ENCODE measurements at places on chromosomes 7 and 10.

GRCh38 chr7:159212226-159212625 lies 67.6 kb upstream of the VIPR2 start:
- DNase-seq: no peak

- DNase-seq: no peak
These were observed 1205.2 kb upstream of the AUTS2 start for GRCh38 chr7:68393051-68393450.

- no peak for DNase-seq
These were observed 184.0 kb upstream of the ADO start for GRCh38 chr10:62620491-62620890.

DNA sequence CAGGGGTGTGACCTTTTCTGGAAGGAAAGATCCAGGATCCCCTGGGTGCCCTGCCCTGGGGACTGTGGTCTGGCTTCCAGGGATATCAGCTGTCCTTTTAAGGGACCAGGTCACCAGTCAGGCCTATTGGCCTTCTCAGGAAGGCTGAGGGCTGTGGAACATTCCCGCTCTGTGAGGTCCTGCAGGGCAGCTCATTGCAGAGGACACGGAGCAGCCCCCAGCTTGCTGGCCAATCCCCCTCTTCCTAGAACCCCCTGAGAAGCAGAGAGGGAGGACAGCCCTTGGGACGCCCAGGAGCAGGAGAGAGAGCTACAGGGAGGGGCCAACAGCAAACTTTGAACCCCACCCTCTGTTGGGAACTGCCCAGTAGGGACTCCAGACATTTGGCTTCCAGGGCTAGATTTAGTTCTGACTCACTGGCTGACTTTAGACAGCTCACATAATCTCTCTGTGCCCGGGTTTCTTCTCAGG lies 67.9 kb upstream of the COL13A1 start:
- DNase-seq: peak; percentile 88

GRCh38 chr7:137597856-137598255 lies 248.9 kb downstream of the DGKI start:
- no peak for DNase-seq

GRCh38 chr10:97732052-97732359 lies 4.9 kb upstream of the ZFYVE27 start:
- DNase-seq: no peak

DNA sequence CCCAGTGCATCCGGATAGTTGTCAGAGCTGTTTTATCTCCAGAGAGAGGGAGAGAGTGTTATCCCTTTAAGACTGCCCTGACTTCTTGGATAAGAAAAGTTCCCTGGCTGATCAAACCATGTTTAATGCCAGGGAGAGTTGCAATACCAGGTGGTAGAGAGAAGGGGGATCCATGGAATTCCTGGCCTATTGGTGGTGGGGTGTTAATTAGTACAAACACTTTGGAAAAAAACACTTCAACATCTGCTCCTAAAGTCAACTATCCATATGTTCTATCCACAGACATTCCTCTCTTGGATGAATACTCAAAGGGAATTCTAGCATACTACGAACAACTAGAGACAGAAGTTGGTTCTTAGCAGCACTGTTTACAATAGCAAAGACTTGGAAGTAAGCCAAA lies 307.2 kb downstream of the TCERG1L start:
- no peak for DNase-seq

DNA sequence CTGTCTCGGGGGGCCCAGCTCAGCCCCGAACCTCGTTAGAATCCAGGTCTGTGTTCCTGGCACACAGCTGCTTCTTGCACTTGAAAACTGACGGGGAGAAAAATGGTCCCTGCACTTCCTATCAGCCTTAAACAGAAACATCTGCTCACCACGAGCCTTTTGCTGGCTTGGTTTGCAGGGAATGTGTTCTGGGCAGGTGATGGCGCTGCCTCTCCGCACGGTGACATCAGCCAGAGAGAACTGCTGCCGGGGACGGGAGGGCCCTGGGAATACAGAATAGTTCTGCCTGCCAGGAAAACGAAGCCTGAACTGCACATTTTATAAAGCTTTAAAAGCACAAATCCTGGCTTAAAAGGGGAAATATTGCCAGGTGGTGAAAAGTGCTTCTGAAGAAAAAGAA lies 622.5 kb downstream of the TYW1 start:
- no peak for DNase-seq

DNA sequence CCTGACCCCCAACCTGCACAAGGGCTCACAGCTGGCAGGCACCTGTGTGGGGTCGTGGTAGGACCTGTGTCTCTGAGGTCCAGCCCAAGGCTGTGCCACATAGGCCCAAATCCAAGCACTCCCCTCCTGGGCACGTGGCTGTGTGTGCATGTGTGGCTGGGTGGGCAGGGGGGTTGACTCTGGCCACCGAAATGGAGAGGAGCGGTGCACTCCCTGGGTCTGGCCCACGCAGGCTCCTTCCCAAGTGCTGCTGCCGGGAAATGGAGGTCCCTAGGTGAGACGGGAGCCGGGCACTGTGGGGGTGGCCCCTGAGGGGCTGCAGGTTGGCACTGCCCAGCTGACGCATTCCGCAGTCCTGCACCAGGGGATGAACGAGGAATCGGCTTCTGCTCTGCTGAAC lies 528.1 kb downstream of the DNAJB6 start:
- no peak for DNase-seq

DNA sequence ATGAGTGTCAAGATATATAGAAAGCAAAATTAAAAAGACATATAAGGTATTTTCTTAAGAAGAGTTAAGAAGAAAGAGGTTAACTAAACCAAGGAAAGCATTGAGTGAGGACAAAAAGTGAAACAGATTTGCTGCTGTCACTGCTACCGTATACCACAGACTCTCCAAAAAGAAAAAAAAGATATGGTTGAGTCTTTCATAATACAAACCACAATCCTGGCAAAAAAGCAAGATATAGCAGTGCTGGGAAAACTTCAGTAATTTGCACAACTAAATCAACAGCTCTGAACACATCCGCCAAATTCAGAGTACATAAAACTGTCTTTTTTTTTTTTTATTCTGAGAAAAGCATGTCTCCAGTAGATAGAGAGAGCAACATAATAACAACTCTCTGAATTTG lies 114.7 kb downstream of the ETV1 start:
- peak; percentile 81 for DNase-seq

DNA sequence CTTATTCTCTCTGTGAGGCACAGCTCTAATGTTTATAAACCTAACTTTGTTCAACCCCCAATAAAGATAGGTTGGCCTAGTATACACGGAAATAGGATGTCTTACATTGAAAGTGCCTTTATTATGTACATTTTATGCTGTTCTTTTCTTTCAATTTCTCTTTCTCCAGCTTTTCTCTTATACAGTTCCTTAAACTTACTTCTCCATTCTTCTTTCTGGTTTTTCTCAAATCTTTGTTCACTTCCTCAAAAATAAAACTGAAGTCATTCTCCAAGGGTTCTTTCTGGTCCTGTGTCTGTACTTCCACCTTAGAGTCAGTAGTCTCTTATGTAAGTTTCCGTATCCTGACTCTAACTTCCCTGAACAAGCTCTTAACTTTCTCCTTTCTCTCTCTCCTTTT lies 29.2 kb upstream of the NAMPT start:
- no peak for DNase-seq

DNA sequence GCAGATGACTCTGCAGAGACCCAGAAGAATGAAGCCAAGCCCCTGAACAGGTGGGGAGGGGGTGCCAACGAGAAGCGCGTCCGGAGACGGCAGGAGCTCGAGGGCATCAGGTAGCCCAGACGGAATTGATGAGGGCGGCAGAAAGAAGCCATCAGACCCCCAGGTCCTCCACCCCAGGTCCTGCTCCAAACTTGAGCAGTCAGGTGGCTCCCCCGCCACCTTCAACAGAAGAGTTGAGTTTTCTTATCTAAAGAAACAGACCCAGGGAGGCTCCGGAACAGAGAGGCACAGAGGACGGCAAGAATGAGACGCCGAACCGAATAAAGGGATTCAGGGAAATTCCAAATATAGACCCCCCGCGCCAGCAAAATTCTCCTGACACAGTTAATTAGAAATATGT lies 22.2 kb downstream of the RGS10 start:
- DNase-seq: no peak

DNA sequence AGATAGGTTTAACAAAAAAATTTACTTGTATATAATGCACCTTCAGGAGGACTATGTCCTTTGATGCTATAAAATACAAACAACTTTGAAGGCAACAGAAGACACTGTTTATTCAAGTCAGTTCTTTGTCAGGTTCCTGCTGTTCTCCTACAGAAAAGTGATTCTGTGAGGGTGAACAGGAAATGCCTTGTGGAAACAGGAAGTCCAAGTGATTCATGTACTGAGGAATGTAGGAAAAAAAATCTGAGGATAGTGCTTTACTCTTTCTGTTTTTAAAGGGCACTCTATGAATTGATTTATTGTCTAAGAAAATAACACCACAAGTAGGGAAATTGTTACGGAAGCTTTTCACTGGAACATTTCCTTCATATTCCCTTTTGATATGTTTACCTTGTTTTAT lies 171.9 kb downstream of the HDAC9 start:
- peak; percentile 78 for DNase-seq

- DNase-seq: no peak
These were observed 2.4 kb upstream of the EBF3 start for GRCh38 chr10:129966370-129966888.

DNA sequence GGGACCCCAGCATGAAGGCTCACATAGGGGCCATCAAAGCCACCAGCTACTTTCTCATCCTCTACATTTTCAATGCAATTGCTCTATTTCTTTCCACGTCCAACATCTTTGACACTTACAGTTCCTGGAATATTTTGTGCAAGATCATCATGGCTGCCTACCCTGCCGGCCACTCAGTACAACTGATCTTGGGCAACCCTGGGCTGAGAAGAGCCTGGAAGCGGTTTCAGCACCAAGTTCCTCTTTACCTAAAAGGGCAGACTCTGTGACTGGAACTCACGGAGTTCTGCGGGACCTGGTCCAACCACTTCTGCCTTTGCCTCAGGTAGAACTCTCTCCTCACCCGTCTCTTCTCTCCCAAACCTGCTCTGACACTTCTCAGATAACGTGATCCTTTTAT lies 945 bp downstream of the TAS2R40 start:
- no peak for DNase-seq

DNA sequence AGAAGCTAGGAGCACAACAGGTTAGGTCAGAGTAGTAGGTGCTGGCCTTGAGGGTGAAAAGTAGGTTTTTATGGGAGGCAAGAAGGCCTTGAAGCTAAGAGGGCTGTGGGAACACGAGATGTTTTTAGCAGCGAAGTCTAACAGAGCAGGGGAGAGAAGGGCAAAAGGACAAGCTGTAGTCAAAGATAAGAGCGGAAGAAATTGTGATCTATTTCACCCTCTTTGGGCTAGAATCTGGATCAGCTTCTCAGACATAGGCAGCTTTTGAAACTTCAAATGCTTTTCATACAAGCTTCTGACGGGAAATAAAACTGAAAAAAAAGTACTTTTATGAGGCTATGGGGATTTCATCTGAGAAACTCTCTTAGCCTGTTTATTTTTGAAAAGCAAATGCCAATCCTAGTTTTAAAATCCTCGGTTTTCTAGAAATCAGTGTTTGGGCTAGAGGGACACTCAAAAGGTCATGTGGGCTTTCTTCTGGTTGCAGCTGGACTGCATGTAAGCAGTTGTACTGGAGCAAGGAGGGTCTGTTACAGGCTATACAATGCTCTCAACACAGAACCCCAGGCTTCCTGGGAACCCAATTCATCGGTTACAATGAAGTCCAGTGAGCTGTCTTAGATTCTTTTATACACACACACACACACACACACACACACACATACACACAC lies 83.6 kb downstream of the RNF216 start:
- DNase-seq: no peak

DNA sequence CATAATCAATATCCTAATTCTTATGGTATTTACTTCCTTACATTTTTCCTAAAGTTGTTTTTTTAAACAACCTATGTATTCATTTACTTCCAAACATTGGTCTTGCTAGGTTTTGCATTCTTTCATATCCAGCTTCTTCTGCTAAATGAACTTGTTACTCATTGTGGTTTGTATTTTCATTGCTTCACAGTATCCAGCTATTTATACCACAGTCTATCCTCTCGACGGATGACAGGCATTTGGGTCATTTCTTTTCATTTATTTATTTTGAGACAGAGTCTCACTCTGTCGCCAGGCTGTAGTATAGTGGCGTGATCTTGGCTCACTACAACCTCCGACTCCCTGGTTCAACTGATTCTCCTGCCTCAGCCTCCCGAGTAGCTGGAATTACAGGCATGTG lies 66.8 kb downstream of the CCDC6 start:
- DNase-seq: peak; percentile 54

DNA sequence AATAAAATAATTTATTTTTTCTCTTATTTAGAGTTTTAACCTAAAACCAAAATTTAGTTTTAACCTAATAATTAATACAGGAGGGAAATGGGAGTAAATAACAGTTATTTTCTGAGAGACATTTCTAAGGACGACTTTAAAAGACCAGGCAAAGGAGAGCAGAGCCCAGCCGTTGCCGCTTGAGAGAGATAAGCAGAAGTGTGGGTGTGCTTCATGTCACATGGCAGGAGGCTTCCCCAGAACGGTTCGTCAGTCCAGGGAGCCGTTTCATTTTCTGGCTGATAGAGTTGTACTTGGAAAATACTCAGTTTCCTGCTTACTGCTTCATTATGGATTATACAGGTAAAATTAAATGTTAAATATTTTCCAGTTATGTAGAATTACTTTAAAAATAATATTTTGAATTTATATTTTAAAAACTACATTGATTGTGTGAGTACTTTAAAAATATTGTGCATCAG lies 61.4 kb downstream of the ST7 start:
- peak; percentile 39 for DNase-seq

DNA sequence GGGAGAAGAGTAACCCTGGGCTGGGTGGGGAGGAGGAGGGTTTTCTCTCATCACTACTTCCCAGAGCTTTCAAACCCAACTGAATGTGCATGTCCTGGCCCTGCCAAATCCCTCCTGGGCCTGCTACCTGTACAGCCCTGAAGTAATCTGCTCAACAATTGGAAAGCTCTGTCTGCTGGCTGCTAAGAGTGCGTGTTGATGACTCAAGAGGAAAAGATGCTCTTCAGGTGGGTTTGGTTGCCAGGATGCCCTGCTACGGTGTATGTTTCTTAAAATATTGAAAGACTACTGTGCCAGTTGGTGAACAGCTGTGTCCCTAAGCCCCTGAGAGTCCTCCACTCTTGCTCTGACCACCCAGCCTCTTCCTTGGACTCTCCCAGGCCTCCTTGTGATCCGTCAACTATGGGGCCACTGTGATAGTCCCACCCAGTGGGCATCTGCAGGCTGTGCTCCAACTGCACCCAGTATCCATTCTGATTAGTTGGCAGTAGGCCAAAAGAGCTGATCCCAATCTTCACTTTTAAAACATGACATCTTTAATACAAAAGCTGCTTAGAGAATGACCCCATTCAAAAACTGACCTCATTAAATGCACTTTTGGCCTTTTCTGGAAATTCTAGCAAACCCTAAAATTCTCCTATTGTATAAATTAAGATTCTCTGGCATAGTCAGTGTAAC lies 85.6 kb downstream of the AOAH start:
- DNase-seq: no peak

GRCh38 chr10:73967022-73967429 lies 30.9 kb upstream of the VCL start:
- DNase-seq: no peak
